ENCODE measurements at places on chromosomes 4 and X.

DNA sequence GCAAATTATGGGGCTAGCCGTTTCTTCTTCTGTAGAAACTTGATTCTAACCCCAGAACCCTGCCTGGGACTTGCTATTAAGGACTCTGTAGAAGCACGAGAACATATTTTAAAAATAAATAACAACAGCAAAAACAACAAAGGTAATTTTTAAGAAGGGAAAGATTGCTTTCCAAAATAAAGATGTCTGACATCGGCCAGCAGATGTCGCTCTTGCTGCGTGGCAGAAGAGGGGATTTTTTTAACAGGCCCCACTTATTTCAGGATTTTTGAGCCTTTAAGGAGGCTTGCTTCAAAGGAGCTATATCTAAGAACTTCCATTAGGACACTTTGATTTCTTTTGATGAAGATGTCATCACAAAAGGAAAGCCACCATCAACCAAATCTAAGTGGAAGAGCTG lies 62.8 kb upstream of the EGFL6 start:
- DNase-seq = no peak

DNA sequence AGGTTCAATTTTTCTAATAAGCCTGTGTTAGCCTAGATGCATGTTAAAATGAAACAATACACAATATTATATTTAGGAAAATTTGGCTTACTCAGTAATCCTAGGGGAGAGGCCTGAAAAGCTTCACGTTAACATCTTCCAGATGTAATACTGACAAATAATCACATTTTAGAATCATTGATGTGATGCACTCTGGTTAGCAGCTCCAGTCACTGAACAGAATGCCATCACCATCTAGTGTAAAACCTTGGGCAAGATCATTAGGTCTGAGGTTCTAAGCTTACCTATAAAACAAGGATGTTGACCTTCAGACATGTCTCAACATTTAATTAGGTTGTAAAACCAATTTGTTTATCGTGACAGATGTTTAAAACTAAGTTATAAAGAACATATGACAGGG lies 1704.8 kb downstream of the STIM2 start:
- DNase-seq = no peak

GRCh38 chrX:3545901-3546300 lies 167.5 kb downstream of the PRKX start:
- DNase-seq = no peak

GRCh38 chr4:91758487-91758886 lies 545.3 kb upstream of the GRID2 start:
- no peak for DNase-seq

DNA sequence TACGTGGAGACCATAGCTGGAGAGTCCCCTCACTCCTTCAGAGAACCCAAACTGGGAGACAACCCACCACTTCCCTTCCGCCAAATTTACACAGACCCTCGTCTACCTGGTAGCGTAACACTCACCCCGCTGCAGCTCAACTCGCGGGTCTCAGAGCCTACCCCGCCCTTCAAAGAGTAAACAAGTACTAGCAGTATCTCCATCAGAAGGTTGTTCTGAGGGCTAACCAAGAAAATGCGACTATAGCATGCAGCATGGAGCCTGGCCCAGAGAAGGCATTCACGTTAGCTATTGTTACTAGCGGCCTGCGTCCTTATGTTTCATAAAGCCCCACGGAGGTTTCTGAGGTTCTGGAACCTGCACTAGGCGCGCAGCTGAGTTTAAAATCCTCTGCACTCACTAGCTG lies 531 bp upstream of the MANBA start:
- DNase-seq = no peak

DNA sequence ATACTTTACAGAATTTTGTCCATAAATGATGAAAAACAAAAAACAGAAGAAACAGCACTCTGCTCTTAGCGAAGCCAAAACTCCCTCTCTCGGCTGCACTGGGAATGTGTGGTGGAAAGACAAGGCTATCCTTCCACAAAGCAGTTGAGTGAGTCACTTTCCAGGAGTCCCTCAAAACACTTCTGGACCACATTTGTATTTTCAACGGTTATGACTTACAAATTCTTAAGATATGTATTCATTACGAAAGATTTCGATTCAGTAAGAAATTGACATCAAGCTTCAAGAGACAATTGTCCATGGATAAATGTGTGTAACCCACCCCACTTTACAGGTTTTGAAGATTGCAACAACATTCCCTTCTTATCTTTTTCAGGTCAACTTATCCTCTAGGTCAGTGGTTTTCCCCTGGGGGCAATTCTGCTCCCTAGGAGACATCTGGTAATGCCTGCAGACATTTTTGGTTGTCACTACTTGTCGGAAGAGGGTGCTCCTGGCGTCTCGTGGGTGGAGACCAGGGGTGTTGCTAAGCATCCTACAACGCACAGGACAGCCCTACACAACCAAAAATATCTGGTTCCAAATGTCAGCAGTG lies 66.7 kb upstream of the MTNR1A start:
- no peak for DNase-seq

DNA sequence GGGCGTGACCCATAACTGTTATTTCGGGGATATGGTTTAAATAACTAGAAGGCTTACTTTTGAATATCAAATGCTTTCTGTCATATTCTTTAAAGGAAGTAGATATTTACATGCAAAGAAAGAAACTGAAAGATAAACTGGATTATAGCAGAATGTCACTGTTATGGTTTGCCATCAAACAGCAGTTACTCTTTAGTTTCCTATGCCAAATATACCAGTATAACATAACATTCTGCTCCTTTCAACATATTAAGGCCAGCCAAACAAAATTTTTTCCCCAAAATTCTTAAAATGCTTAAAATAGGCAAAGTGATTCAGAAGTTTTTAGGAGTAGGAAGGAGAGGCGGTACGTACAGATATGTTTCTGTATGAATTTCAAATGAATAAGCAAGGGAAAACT lies 27.0 kb downstream of the KDM6A start:
- DNase-seq = no peak

GRCh38 chr4:128462103-128462783 lies 174.6 kb upstream of the PGRMC2 start:
- DNase-seq = no peak

- DNase-seq = no peak
Measured at GRCh38 chrX:115898382-115899001, 272.1 kb upstream of the AGTR2 start.

DNA sequence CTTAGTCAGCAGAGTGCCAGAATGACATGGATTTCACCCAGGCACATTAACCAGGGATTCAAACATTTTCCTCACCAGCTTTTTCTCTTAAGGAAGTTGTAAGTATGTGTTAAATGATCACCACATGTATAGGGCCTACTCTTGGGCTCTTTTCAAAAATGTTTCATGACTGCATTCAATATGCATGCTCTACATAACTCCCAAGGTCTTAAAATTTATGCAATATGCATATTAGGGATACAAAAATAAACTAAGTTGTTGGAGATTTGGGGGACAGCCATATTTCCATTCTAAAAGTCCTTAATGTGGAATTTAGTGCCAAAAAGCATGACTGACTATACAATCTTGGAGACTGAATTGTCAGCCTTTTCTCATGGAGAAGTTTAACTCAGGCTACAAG lies 25.0 kb upstream of the TRPC5OS start:
- no peak for DNase-seq

- no peak for DNase-seq
Measured at GRCh38 chr4:3369781-3370674, 71.7 kb upstream of the HGFAC start.

- DNase-seq = no peak
Measured at GRCh38 chr4:38149472-38149996, 189.3 kb downstream of the PTTG2 start.

DNA sequence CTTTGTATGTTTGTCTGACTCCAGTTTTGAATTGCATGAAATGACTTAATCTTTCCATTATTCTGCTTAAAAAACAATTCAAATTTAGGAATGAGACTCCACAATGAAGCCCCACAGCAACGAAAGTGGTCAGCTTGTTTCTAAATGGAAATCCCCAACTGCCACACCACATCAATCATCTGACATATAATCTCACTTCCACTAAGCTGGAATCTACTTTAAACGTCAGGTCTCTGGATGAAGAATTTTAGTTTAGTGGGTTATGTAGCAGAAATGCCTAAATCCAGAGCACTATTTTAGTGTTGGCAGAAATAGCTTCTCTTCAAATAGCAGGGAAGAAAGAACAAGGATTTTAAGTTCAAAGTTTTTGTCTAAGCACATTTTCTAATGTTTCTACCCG lies 1.7 kb upstream of the BMP2K start:
- no peak for DNase-seq

DNA sequence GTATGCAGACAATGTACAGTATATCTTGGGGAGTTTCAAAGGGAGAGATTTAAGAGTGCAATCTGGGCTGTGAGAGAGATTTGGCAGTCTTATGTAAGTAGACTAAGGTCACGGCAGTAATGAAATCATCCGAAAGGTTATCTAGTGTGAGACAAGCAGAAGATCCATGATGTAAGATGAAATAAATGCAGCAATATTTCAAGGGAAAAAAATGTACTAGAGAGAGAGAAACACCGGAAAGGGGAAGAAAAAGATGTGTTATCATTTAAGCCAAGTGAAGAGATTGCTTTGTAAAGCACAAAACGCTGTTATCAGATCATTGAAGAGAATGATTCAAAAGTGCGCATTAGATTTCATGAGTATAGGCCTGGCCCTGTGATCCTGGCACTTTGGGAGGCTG lies 88.4 kb upstream of the GUCY1A1 start:
- no peak for DNase-seq

DNA sequence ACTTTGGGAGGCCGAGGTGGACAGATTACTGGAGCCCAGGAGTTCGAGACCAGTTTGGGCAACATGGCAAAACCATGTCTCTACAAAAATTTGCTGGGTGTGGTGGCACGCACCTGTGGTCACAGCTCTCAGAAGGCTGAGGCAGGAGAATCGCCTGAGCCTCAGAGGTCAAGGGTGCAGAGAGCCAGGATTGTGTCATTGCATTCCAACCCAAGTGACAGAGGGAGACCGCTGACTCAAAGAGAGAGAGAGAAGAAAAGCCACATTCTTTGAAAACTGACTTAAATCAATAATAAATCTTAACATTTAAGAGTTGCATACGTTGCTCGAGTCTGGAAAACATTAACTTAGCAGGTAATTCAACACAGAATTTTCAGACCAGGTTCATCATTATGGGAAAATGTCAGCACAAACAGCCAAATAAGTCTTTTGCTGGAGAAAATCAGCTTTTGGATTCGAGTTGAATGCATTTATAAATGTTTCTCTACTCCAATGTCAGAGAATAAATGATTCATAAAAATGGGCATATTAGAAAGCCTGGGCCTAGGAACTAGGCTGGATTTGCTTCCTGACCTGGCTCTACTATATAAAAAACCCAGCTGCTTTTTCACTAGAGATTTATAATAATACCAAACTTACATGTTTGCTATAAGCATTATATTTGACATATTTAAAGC lies 68.3 kb upstream of the RBPJ start:
- no peak for DNase-seq

DNA sequence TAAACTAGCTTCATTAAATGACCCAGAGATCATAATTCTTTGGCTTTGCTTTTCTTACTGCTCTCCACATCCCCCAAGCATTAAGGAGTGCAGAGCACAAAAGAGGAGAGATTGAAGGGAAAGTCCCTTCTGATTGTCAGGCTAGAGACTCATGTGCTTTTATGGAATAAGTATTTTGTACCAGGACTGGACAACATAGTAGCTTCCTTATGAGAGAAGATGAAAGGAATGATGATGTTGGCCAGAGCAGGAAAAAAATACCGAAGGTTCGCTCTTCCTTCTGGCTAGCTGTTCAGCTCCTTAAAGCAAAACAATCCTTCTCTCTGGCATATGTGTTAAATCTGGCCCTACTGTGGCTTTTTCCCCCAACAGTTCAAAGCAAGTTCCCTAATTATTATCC lies 53.1 kb downstream of the HOPX start:
- no peak for DNase-seq

DNA sequence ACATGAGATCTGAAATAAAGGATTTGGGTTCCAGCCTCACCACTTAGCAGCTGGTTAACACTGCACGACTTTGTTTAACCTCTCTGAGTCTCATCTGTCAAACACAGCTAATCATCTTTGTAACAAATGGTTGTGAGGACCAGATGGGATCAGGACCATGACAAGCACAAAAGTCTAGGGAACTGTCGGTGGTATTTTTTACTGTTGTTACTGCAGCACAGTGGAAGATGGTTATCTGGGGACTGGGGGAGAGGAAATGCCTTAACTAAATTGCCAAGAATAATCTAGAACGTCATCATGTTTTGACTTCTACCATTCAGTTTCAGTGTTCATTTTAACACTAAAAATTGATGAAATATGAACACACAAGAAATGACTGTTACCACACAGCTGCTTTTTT lies 99.5 kb downstream of the ADGRA3 start:
- no peak for DNase-seq

DNA sequence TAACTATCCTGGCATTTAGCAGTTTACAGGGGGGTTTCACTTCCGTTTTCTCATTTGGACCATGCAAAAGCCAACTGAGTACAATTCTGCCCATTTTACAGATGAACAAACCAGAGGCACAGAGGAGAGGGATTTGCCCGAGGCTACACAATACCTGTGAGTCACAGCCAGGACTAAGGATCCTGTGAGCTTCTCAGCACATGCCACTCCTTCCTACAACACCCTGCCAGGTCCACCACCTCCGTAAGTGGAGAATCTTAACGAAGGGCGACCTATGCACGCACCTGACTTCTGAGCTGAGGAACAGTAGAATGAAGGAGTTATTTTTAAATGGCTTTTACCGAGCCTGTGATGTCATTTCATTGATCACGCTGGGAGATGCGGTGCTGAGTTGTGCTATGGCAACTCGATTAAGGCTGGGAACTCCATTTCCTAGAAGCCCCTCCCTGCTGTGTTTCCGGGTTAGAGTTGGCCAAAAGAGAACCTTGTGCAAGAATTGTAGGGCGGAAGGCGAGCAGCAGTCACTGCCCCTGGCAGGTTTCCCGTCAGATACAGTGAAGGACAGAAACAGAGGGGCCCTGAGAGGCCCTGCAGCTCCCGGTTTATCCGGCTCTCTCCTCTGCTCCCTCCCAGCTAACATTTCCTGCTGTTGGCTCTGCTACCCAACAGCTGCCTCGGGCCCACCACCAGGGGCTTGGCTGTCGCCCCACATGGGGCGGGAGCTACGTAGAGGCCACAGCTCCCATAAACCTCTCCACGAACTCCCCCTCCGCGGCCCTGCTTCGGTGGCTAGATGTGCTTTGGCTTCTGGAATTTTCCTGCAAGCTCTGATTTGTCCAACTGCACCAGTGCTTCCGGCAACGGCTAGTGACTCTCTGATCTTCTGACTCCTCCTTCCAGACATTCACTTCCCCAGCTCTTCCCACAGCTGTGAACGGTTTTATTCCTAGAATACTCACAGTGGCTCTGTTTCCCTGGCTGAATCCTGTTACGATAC lies 75.1 kb upstream of the USP9X start:
- DNase-seq = peak; percentile 29

GRCh38 chrX:49190821-49191573 lies 4.8 kb upstream of the PRICKLE3 start:
- DNase-seq = peak; percentile 100

- DNase-seq = no peak
Measured at GRCh38 chr4:5750052-5750945, 39.3 kb downstream of the EVC start.

GRCh38 chrX:40281336-40282005 lies 183.7 kb upstream of the BCOR start:
- no peak for DNase-seq
